Brain (organoid and tissue), 16 donors: ENCODE measurements at places on chromosomes 3 and 15. TPM values are rescaled to one million over a fixed set of nuclear protein-coding genes. Genes with fewer than 3 reads are reported as not detected.

SLC27A2 gene
- 5.2 TPM for polyA plus RNA-seq

NOX5 gene
- polyA plus RNA-seq: not detected

KIF7 gene
- polyA plus RNA-seq: 1.7 TPM

TNFAIP8L3 gene
- polyA plus RNA-seq: 2.5 TPM

RTF1 gene
- polyA plus RNA-seq: 23.9 TPM

TRA2B gene
- 96.7 TPM for polyA plus RNA-seq

CEP70 gene
- polyA plus RNA-seq: 11.1 TPM

CLDN1 gene
- 0.44 TPM for polyA plus RNA-seq

SLC4A7 gene
- polyA plus RNA-seq: 1.2 TPM

SEMA3B gene
- 60.5 TPM for polyA plus RNA-seq

CADM2 gene
- polyA plus RNA-seq: 5.9 TPM

GRCh38 chr3:50612970-50613846 is 1.6 kb upstream of the CISH start:
- DNase-seq: no peak

DNA sequence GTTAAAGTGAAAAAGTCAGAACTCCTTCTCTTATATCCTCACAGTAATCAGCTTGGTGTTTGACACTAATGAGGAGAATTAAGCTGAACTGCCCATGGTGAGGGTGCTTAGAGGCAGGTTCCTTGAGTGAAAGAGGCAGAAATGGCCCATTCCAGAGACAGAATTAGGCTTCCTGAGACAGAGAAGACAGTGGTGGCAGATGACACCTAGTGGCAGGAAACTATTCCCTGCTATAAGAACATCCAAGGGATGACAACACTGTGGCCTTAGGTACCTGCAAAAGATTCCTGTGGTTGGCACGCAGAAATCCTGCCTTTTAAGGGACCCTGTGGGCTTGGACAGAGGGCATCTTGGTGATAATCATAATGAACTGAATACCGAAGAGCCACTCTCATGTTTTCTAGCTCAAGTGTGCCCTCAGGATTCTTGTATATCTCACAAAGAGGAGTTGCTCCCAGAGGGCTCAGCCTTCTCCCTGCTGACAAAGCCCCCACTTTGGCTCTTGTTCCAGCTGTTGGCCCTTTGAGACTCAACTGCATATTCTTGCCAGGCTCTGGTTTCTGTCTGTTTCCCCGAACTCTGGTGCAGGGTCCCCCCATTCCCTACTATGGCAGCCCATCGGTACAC is 56.0 kb downstream of the KBTBD12 start:
- peak; percentile 90 for DNase-seq

DNA sequence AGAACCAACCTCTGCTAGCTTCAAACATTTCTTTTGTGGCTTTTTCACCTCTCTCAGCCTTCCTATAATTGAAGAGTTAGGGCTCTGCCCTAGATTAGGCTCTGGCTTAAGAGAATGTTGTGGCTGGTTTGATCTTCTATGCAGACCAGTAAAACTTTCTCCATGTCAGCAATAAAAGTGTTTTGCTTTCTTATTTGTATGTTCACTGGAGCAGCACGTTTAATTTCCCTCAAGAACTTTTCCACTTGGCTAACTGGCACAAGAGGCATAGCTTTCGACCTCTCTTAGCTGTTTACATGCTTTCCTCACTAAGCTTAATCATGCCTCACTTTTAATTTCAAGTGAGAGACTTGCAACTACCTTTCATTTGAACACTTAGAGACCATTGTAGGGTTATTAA is 964.7 kb downstream of the ROBO2 start:
- DNase-seq: no peak

GRCh38 chr3:169980055-169980454 is 13.4 kb downstream of the SEC62 start:
- no peak for DNase-seq

- DNase-seq: peak; percentile 96
Observed at GRCh38 chr15:27418726-27419125, 447.7 kb downstream of the GABRG3 start.

GRCh38 chr3:13509059-13509815 is 29.1 kb downstream of the HDAC11 start:
- DNase-seq: no peak

GRCh38 chr15:22265056-22265945 is 185.0 kb downstream of the OR4M2 start:
- no peak for DNase-seq

- no peak for DNase-seq
Observed at GRCh38 chr3:132380920-132381319, 36.4 kb upstream of the DNAJC13 start.

GRCh38 chr3:70608434-70608833 is 296.0 kb upstream of the MDFIC2 start:
- DNase-seq: peak; percentile 22

GRCh38 chr3:24541935-24542334 is 47.3 kb upstream of the THRB start:
- DNase-seq: no peak

DNA sequence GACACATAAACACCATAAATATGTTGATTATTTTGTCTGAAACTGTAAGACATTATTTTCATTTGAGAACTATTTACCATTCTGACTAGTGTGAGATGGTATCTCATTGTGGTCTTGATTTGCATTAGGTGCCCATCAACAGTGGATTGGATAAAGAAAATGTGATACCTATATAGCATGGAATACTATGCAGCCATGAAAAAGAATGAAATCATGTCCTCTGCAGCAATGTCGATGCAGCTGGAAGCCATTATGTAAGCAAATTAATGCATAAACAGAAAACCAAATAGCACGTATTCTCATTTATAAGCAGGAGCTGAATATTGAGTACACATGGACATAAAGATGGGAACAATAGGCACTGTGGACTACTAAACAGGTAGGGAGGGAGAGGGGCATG is 258.7 kb upstream of the TPRG1 start:
- DNase-seq: no peak

DNA sequence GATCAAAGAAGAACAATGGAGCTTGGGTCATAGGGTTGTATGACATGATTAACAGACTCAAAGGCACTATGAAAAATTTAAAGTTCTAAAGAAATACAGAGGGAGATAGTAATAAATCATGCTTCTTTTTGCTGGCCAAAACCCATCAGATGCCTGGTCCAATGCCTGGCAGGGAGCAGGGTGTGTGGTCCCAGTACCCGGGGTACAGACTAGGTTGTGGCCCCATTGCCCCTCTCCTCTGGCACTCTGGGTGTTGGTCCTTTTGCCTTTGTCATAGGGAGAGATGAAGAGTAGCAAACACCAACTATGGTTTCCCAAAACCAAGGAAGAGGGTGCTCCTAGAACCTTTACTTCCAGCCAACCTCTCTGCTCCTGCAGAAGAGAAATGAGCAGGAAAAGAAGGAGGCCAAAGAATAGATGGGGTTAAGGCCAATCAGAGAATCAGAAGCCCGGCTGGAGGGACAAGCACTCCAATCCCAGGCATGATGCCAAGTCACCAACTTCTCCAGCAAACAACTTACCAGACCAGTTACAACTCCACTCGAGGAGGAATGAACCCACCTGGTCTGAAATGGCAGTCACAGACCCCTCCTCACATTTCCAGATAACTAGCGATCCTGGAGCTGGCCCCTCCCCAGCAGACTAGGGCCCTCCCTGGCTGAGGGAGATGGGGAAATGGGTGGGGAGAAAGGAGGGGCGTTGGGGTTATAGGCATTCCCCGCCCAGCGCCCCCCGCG is 1.8 kb downstream of the IGDCC3 start:
- peak; percentile 45 for DNase-seq

- DNase-seq: no peak
Observed at GRCh38 chr3:169303660-169304059, 359.9 kb downstream of the MECOM start.

DNA sequence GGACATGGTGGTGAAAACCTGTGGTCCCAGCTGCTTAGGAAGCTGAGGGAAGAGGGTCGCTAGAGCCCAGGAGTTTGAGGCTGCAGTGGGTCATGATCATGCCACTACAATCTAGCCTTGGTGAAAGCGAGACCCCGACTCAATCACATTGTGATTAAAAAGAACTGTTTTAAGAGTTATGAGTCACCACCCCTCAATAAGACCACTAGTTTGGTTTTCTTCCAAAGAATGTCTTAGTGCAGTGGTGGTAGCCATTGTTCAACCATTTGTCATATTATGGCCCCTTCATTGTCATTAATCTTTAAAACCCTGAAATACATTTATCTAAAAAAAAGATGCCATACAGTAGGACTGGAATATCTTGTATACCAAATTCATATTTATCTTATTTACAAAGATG is 48.8 kb downstream of the BLM start:
- DNase-seq: no peak

DNA sequence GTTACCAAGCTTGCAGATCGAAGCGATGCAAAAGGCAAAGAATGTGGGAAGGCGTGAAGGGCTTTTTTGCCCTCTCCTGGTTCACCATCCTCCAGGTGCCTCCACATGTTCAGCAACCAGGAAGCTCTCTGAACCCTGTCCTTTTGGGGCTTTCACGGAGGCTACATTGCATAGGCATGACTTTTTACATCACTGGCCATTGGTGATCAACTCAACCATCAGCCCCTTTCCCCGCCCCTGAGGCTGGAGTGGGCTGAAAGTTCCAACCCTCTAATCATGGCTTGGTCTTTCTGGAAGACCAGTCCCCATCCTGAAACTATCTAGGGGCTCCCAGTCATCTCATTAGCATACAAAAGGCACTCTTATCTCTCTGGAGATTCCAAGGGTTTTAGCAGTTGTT is 52.6 kb downstream of the UACA start:
- DNase-seq: no peak

DNA sequence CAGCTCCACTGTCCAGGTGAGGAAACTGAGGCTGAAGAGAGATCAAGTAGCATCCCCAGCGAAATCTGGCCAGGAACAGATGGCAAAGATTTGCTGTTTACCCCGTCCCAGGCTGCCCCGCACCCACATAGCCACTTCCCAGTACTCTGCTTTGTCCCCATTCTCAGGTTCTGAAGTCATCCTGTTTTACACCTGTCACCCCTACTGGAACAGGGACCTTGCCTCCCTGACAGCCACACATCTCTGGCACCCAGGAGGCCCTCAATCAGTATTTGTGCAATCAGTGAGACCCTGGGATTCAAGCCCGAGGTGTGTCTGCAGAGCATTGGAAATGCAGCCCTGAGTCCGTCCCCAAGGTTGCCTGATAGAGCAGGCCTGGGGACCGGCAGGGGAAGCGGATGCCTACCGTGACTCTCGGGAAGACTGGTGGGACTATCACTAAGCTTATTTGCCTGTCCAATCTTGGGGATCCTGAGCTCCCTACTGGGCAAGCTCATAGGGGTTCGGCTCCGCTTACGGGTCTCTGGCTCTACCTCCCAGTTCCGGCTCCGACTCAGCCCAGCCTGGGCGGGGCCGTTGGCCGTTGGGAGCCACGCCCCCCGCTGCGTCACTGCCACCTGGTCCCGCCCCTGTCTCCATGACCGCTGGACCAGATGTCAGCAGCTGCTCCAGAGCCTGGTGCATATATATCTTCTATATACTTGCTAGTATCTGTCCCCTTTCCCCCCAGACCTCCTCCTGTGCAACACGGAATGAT is 17.5 kb upstream of the FANCD2 start:
- DNase-seq: peak; percentile 90

DNA sequence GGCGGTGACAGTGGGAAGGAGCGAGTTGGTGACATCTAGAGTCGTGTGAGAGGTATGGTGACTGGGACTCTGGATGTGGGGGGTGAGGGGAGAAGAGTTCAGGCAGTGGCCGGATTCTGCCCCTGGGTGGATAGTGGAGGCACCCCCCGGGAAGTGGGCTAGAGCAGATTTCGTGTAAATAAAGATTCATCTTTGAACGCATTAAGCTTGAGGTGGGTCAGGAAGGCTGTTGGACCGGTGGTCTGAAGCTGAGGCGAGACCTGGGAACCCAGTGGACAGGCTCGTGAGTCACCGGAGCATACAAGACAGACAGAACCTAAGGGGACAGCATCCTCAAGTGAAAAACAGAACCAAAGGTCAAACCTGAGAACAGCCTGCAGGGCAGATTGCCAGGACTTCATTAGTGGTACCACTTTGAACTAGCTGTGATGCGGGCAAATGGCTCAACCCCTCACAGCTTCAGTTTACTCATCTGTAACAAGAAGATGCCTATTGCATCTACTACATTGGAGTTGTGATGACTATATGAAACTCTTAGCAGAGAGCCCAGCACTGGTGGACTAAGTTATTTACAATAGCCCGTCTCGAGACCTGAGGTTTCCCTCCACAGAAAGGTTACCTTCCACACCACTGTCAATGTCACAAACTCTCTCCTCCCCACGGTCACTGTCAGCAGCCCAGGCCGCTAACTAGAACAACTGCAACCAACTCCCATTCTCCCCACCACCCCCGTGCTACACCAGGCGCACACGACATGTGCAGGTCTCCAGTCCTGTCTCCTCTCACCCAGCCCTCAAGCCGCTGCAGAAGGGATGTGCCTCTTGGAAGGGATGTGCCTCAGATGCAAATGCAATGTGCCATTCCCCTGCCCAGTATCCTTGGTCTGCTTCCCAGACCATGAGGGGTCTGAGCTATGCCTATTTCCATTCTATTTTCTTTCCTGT is 901 bp upstream of the CLN6 start:
- DNase-seq: peak; percentile 12

DNA sequence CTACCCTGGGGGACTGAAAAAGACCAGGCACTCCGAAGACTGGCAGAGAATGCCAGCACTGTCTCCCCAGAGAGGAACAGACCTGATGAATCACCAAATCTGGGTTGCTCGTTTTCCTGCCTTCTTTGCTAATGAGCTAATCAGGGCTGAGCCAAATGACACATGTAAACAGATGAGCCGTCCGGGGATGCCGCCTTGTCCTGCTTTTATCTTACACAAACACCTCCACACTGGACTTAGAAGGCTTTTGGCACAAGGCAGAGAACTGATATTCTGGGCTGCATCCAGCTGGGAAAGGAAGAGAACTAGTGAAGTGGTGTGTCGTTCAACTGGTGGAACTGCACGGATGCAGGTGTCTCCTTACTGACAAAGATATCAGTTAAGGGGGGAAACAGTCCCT is 88.1 kb downstream of the MECOM start:
- no peak for DNase-seq

- no peak for DNase-seq
Observed at GRCh38 chr15:95503640-95504225, 826.8 kb upstream of the NR2F2 start.

DNA sequence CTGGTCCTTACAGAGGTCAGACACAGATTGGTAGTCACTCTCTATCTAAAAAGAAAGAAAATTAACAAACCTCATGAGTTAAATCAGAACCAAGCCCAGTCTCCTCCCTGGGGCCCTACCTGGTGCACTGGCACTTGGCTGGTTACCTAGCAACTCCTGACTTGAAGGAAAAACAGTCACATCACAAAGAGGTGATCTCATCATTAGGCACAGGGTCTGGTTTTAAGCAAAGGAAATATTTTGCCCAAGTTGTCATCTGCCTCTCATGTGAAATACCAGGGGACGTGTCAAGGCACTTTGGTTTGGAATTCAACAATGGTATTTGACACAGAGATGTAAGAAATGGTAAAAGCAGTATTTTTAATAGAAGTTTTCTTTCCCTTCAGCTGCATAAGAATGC is 47.7 kb upstream of the FMN1 start:
- peak; percentile 17 for DNase-seq

GRCh38 chr3:10852066-10852808 is 36.2 kb downstream of the SLC6A11 start:
- DNase-seq: peak; percentile 73

- DNase-seq: peak; percentile 97
Observed at GRCh38 chr3:116770815-116771450, 61.4 kb downstream of the TUSC7 start.
